ENCODE measurements at places on chromosomes 4 and X.

- no peak for DNase-seq
These were observed 46.4 kb downstream of the MAMLD1 start for GRCh38 chrX:150409486-150409885.

DNA sequence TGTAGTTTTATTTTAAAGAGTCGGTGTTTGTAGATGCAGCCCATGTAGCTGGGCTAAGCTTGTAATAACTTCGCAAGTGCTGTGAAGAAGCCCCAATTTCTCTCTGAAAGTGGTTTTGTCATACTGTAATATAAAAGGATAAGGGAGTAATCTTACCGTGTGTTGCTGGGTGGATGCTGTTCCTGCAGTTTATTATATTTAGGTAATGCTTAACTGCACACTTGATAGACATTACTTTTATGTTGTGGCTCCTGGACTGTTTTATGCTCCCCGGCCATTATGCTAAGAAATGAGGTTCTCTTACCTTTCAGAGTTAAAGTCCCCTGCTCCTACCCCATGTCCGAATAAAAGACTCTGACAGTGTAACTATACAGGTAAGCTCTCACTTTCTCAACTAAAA lies 789.4 kb downstream of the RPA4 start:
- DNase-seq: no peak

DNA sequence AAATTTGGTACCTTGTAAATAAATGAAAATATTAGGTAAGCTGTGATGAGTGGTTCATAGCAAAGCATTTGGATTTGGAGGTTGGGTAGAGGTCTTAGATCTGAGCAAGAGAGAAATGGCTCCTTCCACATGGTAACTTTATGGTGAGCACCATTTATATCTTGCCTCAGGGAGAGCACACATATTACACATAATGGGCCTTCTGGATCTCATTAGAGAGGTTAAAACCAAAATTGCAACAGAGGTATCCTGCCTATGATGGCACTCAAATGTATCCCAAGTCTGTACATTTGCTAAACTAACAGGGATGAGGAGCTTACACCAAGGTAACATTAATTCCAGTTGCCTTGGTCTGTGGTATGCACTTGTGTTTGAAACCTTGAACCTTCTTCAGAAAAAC lies 87.1 kb upstream of the PUDP start:
- DNase-seq: no peak

GRCh38 chr4:20464381-20464780 lies 212.7 kb downstream of the SLIT2 start:
- no peak for DNase-seq

DNA sequence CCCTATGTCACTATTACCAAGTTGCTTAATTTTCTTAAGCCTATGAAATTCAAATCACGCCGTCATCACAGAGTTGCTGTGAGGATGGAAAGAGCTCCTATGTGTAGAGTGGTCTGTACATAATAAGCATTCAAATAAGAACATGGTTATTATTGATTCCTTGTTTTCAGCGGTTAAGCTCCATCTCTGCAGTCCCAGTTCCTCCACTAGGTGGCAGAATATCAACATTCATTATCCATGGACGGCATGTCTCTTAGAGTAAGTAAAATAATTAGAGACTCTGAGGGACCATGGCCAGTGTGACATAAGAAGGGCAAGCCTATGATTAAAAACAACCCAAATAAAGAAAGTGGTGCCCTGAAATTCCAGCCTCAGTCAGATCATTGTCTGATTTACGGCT lies 132.5 kb upstream of the NHS start:
- DNase-seq: no peak

DNA sequence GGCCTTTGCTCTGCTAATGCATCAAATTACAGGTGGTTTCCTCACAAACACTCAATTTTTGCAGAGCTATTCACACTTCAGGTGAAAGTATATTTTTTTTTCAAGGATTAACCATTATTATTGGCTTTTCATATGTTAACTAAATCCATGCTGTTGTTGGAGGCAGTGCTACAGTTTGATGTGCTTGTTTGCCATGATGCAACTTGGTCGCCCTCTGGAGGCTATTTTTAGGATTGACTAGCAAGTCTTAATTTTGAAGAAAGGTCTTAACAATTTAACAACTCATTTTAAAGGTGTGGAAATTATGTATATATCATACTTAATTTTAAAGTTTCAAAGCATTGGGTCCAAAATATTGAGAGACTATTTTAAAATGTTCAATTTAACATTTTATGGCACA lies 168.8 kb upstream of the FAM47A start:
- no peak for DNase-seq

All from cerebellar nuclear complex (tissue), 1 donor.